ENCODE measurements at places on chromosomes 7 and 10.
A peak's percentile ranks its signal among the peaks of the same experiment; 100 is the strongest.

GRCh38 chr10:125000366-125001312 is 58.7 kb downstream of the ZRANB1 start:
- DNase-seq = no peak

- DNase-seq = no peak
Measured at GRCh38 chr10:62113680-62114079, 155.0 kb downstream of the RTKN2 start.

- DNase-seq = peak; percentile 9
Measured at GRCh38 chr7:77425101-77426051, 9.2 kb upstream of the GSAP start.

GRCh38 chr10:12797471-12798262 is 203.8 kb downstream of the CCDC3 start:
- no peak for DNase-seq

DNA sequence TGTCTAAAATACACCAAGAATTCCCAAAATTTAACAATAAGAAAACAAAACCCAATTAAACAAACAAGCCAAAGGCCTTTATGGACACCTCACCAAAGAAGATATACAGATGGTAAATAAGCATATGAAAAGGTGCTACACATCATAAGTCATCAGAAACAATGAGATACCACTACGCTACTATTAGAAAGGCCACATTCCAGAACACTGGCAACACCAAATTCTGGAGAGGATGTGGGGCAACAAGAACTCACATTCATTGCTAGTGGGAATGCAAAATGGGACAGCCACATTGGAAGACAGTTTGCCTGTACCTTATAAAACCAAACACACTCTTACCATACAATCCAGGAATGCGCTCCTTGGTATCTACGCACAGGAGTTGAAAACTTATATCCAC is 291.4 kb downstream of the TNS3 start:
- no peak for DNase-seq

GRCh38 chr7:112161253-112162141 is 44.7 kb downstream of the DOCK4 start:
- no peak for DNase-seq

- DNase-seq = no peak
Measured at GRCh38 chr7:125670926-125671572, 741.4 kb upstream of the POT1 start.

GRCh38 chr10:114868870-114869519 is 47.4 kb downstream of the FHIP2A start:
- DNase-seq = no peak

DNA sequence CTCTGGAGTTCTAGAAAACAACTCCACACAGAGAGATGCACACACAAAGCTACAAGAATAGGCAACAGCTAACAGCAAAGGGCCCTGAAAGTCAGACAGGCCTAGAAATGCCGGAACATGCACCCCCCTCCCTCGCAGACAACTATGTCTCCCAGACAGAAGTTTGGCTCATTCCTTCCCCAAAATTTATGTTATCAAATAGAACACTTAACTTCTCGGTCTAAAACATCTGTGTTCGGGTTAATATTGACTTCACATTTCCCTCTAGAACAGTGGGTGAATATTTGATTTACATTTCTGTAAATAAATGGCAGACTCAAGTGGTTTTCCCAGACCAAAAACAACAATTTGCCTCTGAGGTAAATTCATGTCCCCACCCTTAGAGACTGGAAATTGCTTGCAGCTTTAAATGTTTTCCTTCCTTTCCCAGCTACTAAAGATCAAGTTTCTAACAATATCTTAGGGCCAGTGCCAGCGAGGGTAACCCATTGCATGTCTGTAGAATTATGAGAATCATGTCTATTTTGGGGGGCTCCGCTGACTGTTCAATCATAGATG is 92.5 kb upstream of the INHBA start:
- DNase-seq = no peak

DNA sequence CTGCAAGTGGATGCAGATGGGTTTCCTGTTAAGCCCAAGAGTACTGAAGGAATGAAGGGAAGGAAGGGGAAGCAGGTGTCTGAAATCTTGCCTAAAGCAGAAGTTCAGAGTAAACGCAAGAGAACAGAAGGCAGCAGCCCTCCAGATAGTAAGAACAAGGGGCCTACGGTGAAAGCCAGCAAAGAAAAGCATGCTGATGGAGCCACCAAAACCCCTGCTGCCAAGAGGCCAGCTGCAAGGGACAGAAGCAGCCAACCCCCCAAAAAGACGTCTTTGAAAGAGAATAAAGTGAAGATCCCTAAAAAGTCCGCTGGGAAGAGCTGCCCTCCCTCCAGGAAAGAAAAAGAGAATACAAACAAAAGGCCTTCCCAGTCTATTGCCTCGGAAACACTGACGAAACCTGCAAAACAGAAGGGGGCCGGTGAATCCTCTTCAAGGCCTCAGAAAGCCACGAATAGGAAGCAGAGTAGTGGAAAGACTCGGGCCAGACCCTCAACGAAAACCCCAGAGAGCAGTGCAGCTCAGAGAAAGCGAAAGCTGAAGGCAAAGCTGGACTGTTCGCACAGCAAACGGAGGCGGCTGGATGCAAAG is 152.5 kb downstream of the LCOR start:
- DNase-seq = no peak

GRCh38 chr10:74040200-74041126 is 42.5 kb downstream of the VCL start:
- DNase-seq = no peak

DNA sequence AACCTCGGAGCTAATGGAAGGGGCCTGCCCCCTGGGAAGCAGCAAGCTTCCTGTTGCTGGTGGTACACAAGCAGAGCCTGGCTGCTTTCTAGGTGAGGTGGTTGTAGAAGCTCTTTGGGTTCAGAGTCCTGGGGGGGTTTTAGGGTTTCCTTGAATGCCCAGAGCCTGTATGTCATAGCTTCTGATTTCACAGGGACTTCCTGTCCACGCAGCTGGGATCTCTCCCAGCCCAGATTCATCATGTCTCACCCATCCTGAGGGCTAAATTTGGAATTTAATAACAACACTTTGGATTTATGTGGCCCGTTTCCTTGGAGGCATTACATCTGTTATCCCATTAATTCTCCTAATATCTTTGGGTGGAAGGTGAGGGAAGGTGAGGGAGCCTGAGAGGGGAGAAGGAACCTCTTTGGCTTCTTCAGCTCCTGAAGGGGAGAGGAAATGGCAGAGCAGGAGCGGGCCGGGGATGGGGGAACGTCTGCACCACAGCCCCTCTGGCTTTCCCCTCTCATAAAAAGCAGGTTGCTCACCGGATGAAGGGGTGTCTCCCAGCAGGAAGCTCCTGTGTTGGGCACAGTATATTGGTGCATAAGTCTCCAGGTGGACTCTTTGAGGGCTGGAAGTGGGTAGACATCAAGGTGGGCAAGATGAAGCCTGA is 19.7 kb downstream of the RPS24 start:
- DNase-seq = no peak

DNA sequence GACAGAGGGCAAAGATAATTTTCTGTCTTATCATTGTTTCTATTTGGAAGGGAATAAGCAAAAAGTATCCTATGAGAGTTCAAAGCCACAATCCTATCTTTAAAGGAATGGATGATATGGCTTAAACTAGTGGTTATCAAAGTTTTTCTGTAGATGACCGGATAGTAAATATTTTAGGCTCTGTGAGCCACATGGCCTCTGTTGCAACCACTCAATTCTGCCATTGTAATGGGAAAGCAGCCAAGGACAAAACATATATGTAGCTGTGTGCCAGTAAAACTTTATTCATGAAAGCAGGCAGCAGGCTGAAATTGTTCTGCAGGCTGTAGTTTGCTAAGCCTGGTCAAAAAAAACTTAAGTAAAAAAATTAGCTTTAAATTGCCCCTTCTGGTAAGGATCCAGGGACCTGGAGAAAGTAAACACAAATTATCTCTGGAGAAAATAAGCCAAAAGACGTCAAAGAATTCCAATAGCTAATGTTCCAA is 73.3 kb downstream of the THSD7A start:
- DNase-seq = no peak

DNA sequence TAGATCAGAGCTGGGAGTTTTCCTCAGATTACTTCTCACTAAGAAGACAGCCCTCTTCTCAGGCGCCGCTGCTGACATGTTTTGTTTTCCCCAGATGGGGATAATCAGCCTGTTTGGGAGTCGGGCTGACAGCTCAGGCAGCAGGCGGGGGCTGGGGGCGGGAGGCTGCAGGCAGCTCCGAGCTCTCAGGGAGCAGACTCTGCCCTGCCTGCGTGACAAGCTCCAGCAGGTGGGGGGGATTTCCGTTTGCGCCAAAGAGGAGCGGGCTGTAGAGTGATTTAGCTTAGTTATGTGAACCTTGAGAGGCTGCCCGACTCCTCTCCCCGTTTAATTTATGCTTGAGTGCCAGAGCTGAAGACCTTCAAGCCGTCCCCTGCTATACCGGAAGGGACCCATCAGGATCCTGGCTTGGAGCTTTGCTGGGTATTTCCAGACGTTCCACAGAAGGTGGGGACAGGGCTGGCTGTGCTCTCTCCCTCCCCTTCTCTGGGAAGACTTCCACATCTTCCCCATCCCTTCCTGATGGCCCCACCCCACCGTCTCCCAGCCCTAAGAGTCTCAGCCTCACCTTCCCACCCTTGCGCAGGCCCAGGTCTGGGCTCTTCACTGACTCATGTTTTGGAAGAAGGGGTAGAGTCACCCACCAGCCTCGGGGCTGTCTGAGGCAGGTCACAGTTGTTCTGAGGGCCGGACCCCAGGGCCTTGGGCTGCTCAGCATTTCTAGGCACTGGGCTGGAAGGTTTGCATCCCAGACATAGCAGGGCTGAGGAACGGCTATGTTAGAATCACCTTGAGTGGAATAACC is 24.7 kb upstream of the ADCYAP1R1 start:
- DNase-seq = no peak

DNA sequence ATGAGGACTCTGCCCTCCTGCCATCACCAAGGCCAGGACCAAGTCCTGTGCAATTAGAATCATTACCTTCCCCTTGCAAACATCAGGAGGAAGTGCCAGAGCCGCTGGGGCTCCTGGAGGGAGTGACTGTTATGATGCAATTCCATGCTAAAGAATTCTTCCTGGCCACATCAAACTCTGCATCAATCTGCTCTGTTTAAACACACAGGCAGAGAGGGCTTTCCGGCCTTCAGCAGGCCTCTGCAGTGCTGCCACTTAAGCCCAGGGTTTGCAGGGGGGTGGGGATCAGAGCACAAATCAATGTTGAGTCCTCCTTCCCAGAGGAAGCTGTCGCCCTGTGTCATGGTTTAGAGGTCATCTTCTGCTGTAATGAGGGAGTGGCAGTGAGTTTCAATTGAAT is 58.1 kb downstream of the CTBP2 start:
- DNase-seq = no peak

GRCh38 chr10:60525716-60526585 is 136.3 kb upstream of the ANK3 start:
- no peak for DNase-seq

DNA sequence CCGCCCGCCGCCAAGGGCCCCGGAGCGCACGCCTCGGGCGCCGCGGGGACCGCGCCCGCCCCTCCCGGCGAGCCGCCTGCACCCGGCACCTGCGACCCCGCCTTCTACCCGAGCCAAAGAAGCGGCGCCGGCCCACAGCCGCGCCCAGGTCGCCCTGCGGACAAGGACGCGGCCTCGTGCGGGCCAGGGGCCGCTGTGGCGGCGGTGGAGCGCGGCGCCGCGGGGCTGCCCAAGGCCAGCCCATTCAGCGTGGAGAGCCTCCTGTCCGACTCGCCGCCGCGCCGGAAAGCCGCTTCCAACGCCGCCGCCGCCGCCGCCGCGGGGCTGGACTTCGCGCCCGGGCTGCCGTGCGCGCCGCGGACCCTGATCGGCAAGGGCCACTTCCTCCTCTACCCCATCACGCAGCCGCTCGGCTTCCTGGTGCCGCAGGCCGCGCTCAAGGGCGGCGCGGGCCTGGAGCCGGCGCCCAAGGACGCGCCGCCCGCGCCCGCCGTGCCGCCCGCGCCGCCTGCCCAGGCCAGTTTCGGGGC is 3.5 kb downstream of the UNCX start:
- DNase-seq = no peak

GRCh38 chr7:71543396-71543795 is 411.5 kb downstream of the GALNT17 start:
- DNase-seq = no peak

GRCh38 chr7:156985101-156985992 is 25.1 kb downstream of the MNX1 start:
- DNase-seq = no peak

DNA sequence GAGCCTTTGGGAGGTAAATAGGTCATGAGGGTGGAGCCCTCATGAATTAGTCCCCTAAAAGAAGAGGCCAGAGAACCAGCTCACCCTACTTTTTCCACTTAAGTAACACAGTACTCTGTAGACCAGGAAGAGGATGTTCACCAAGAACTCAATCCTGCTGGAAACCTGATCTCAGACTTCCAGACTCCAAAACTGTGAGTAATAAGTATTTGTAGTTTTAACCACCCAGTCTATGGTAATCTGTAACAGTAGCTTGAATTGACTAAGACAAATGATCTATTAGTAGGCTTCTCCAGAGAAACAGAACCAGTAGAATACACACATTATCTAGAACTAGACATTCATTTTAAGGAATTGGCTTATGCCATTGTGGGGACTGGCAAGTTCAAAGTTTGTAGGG is 51.5 kb downstream of the ANKMY2 start:
- no peak for DNase-seq

DNA sequence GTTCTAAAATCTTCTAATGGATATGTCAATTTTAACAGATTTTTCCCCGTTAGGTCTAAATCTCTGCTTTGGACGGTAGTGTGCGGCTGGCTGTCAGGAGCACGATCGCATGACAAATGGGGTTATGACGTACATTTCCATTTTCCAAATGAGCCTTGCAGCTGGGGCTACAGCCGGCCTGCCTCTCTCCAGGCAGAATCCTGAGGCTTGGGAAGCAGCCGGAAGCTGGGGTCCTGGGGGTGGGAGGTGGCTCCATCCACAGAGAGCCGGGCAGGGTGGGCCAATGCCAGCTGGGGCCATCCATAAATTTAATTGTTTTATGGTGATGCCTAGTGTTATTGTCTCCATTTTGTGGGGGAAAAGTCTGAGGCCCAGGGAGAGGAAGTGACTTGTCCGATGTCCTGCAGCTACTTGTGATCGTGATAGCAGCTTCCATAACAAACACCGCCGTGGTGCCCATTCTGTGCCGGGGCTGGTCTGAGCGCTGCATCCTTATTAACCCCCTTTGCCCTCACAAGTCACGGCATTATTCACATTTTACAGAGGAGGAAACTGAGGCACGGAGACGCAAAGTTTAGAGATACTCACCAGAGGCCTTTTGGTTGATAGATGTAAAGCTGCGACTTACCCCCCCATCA is 53.0 kb upstream of the EBF3 start:
- DNase-seq = no peak

DNA sequence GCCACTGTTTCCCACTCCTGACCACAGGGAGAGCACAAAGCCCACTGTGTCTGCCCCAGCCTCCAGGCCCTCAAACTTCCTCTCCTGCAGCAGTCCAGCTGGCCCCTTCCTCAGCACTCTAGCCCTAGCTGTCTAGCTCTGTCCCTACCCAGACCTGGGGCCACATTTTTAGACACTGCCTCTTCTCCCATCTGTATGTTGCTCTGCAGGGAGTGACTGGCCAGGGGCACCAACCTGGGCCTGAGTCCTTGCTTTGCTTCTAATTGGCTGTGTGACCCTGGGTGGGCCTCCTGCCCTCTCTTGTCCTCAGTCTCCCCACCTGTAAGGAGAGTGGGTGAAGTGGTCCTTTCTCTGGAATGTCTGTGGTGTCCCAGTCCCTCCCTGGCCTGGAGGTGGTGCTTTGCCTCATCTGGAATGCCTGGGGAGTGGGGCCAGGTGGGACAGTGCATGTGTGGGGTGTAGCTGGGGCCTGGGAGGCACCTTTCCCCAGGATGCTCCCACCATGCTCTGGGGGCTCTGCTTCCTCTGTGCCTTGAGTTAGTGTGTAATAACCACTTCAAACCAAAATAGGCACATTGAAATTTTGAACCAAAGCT is 25.1 kb downstream of the AQP1 start:
- no peak for DNase-seq

- DNase-seq = no peak
Measured at GRCh38 chr7:129657363-129657762, 45.8 kb downstream of the NRF1 start.
